ENCODE measurements at places on chromosomes 13 and 19.

- no peak for DNase-seq
Observed at GRCh38 chr19:51627491-51628138, 2.6 kb downstream of the SIGLEC5 start.

- DNase-seq, result peak; percentile 87
Observed at GRCh38 chr19:40403262-40403984, 9.8 kb downstream of the PRX start.

DNA sequence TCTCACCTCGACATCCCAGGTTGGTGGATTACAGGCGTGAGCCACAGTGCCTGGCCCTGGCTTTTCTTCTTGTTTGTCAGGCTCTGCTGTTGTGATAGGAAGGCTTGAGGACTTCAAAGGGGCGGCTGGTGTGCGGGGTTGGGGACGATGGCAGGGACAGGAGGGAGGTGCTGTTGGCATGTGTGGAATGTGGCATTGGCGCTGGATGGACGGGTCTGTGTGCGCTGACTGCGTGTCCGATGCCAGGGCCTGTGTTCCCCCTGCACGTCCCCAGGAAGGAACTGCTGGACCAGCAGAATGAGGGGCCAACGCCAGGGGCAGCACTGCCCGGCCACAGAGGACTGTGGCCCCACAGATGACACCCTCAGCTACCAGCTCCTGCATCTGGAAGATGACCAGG lies 12.7 kb upstream of the PTBP1 start:
- DNase-seq, result no peak

GRCh38 chr19:52212572-52213255 lies 22.9 kb downstream of the PPP2R1A start:
- no peak for DNase-seq

DNA sequence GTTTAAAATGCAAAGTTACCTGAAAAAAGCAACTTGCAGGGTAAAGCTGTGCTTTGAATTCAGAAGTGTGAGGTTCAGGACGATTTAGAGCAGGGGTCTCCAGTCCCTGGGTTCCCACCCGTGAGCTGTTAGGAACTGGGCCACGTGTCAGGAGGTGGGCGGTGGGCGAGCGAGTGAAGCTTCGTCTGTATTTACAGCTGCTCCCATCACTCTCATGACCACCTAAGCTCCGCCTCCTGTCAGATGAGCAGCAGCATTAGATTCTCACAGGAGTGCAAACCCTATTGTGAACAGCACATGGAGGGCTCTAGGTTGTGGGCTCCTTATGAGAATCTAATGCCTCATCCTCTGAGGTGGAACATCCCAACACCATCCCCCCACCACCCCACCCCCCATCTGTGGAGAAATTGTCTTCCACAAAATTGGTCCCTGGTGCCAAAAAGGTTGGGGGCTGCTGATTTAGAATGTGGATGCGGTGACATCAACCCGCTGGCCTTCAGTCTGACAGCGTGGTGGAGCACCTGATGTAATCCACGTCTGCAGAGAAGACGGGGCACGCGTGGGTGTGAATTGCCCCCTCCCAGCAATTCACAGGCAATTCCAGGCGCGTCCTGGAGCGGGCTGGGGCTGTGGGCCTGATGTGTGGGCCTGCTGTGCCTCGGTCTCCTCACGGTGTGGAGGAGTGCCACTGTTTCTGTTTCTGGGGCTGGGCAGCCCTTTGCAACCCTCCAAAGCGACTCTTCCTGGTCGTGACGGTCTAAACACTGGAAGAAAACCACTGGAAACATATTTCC lies 214.0 kb upstream of the SOX1 start:
- no peak for DNase-seq

- DNase-seq, result no peak
Observed at GRCh38 chr13:71474936-71475335, 392.1 kb downstream of the DACH1 start.

DNA sequence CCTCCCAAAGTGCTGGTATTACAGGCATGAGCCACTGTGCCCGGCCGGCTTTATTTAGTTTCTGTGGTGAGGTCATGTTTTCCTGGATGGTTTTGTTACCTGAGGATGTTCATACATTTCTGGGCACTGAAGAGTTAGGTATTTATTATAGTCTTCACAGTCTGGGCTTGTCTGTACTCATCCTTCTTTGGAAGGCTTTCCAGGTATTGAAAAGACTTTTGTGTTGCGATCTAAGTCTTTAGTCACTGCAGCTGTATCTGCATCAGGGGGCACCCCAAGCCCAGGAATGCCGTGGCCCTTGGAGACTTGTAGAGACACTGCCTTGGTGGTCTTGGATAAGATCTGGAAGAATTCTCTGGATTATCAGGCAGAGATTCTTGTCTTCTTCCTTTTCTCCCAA lies 12.8 kb downstream of the BLOC1S3 start:
- no peak for DNase-seq

GRCh38 chr19:46886546-46887239 lies 25.9 kb downstream of the ARHGAP35 start:
- no peak for DNase-seq

- peak; percentile 72 for DNase-seq
Observed at GRCh38 chr13:24220086-24220703, 59.7 kb downstream of the SPATA13 start.

GRCh38 chr13:34942732-34943435 lies 814 bp downstream of the NBEA start:
- no peak for DNase-seq

GRCh38 chr13:79780240-79780639 lies 299.3 kb downstream of the NDFIP2 start:
- peak; percentile 45 for DNase-seq

- no peak for DNase-seq
Observed at GRCh38 chr19:8238251-8238650, 29.1 kb downstream of the CERS4 start.

- DNase-seq, result no peak
Observed at GRCh38 chr13:68810660-68811059, 1297.0 kb upstream of the ATXN8OS start.

DNA sequence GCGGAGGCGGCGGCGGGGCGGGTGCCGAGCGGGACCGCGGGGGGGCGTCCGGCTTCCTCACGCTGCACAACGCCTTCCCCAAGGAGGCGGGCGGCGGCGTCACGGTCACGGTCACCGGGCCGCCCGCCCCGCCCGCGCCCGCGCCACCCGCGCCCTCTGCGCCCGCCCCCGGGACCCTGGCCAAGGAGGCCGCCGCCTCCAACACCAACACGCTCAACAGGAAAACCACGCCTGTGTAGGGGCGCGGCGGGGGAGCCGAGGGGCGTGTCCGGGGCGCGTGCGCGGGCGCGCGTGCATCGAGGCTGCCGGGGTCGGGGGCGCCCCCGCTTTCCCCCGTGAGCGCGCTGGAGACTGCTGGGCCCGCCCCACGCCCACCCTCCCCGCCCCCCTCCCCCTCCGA lies 8.8 kb upstream of the CACNG6 start:
- DNase-seq, result peak; percentile 24

GRCh38 chr13:50668691-50669271 lies 174.7 kb downstream of the DLEU7 start:
- DNase-seq, result no peak

DNA sequence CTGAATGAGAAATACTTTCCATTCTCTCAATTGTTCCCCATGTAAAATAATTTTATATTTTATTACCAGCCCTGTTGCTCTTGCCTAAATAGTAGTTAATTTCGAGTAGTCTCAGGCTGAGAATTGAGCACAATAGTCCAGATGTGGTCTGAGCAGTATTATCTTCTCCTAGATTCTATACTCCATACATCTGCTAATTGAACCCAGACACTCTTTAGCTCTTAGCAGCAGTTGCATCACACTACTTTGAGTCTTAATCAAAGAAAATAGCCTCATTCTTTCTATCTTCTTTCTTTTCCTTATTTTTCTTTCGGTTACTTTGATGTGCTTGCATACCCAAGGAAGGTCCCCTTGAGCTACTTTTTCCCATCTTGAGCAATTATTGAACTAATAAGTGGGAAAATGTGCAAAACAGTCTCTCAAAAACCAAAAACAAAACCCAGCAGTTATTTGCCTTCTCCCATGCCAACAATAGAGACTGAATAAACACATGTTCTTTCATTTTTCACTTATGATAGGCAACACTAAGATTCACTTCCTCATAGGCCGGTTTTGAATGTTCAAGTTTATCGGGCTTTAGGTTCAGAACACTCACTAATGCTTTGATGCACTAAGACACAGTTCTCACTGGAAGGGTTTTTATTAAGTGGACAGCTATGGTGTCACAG lies 204.5 kb downstream of the POU4F1 start:
- no peak for DNase-seq

DNA sequence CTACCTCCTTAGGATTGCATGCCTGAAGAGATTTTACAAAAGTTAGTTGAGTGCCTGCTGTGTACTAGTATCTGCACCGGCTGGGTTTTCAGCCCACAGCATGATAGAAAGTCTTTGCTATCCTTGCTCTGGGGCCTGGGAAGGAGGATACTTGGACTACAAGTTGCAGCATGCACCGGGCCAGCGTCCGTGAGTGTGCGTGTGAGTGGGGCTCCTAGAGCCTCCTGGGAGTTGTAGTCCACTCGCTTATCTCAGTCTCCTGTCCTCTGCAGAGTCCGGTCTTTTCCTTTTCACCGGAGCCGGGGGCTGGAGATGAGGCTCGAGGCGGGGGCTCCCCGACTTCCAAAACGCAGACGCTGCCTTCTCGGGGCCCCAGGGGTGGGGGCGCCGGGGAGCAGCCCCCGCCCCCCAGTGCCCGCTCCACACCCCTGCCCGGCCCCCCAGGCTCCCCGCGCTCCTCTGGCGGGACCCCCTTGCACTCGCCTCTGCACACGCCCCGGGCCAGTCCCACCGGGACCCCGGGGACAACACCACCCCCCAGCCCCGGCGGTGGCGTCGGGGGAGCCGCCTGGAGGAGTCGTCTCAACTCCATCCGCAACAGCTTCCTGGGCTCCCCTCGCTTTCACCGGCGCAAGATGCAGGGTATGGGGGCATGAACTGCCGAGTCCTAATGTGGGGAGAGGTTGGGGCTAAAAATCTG lies 20.6 kb downstream of the BRSK1 start:
- DNase-seq, result peak; percentile 24

DNA sequence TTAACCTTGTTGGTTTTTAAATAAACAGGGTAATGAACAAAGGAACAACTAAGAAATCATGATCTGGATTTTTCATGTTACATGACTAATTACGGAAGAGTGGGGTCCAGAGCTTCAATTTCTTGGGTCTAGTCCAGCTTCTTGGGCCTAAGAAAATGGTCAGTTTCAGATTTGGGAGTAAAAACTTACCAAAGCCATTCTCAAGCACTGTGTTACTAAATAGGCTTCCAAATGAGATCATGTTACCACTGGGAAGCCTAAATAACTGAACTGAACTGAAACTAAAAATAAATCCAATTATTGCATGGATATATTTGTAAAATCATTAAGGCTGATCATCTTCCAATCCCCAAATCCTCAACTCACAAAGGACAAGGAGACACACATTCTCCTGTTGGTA lies 13.9 kb downstream of the TBC1D4 start:
- peak; percentile 80 for DNase-seq

GRCh38 chr19:47499863-47500830 lies 14.7 kb downstream of the NAPA start:
- no peak for DNase-seq

GRCh38 chr19:42278452-42279154 lies 9.6 kb downstream of the CIC start:
- DNase-seq, result no peak

GRCh38 chr13:97266772-97267417 lies 44.8 kb downstream of the MBNL2 start:
- peak; percentile 65 for DNase-seq

GRCh38 chr13:110257408-110257807 lies 49.5 kb downstream of the COL4A1 start:
- DNase-seq, result no peak

DNA sequence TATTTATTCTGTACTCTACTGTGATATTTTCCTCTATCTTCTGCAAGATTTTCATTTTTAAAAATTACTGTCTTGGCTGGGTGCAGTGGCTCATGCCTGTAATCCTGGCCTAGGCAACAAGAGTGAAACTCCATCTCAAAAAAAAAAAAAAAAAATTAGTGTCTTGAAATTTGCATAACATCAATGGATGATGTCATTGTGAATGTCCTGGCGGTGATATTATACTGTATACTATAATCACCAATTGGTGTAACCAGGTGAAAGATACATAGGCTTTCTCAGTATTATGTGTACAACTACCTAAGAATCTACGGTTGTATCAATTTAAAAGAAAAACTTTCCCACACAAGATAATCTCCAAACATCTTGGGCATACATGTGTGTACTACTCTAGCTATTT lies 15.2 kb downstream of the ZNF331 start:
- no peak for DNase-seq

- DNase-seq, result no peak
Observed at GRCh38 chr19:47699360-47699917, 13.8 kb upstream of the EHD2 start.

DNA sequence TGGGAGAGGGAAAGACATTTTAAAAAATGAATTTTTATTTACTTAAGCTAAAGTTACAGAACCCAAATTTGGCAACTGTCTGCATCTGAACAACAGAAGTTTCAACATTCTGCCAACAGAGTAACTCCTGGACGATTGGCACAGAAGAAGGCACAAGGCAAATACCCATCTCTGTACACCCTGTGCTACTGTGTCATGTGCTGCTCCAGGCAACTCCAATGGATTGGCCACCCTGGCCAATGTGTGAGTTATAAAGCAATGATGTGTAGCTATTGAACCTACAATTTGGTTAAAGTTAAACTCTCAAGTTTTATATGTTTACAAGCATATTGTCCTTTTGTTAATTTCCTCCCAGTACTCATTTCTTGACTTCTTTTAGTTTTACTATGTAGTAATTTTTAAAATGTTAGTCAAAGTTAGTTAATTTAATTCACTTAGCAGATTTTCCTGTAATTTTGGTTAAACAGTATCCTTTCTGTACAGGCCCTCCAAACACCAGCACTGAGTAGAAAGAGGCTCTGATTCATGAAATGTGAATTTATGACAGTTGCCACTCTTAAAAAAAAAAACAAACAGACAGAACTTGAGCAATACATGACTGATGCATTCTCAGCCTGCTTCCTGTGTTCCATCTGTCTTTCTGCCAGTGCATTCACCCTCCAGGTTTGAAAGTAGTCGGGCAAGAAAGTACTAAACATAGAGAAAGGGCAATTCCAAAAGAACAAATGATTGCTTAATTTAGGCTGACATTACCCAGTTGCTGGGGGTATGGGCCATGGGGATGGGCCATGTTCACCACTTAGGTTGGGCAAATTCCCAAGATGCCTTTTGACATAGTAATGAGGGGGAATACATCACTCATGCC lies 5.9 kb downstream of the STARD13 start:
- peak; percentile 86 for DNase-seq

DNA sequence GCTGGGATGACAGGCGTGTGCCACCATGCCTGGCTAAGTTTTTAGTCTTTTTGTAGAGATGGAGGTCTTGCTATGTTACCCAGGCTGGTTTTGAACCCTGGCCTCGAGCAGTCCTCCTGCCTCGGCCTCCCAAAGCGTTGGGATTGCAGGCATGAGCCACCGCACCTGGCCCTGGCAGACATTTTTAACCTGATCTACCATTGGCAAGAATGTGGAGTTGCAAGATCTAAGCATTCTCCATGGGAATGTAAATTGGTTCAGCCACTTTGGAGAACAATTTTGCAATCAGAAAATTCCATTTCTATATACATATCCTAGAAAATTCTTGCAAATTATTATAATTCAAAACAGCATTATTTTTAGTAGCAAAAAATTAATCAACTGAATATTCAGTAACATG lies 24.3 kb upstream of the DCUN1D2 start:
- DNase-seq, result no peak

Data from fibroblast of lung (primary cell).